Inflammatory macrophage (primary cell): ENCODE measurements at places on chromosomes 1 and 21.

- DNase-seq = no peak
Measured at GRCh38 chr1:41924911-41925310, 6.2 kb upstream of the HIVEP3 start.

DNA sequence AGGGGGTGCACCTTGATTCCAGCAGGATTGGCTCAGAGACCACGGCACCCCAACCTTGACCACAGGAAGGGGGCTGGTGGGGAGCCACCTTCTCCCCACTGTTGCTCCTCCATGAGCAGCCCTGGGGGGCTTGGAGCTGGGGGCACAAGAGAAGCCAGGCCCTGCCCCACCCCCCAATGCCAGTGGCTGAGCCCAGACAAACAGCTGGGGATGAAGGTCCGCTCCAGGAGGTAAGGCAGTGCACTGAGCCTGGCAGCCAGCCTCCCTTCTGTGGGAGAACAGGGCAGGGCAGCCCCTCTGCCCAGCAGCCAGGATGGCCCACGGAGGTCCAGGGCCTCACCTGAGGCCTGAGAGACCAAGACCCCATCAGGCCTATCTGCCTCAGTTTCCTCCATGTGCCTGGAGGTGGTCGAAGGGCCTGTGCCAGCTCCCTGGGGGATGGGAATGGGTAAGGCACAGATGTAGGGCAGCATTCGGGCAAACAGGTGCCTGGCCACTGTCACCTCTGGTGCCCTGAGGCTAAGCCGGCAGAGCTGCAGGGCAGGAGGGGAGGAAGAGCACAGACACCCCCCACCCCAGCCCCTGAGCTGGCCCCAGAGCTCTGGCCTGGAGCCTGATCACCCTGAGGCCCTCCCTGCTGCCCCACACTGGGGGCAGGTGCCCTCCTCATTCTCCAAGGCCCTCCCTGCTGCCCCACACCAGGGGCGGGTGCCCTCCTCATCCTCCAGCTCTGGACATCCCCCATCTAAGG lies 7.1 kb downstream of the ITGB2 start:
- DNase-seq = no peak

- DNase-seq = no peak
Measured at GRCh38 chr1:165610866-165611265, 20.2 kb upstream of the MGST3 start.

- DNase-seq = peak; percentile 44
Measured at GRCh38 chr1:21647431-21648351, 21.5 kb downstream of the RAP1GAP start.

DNA sequence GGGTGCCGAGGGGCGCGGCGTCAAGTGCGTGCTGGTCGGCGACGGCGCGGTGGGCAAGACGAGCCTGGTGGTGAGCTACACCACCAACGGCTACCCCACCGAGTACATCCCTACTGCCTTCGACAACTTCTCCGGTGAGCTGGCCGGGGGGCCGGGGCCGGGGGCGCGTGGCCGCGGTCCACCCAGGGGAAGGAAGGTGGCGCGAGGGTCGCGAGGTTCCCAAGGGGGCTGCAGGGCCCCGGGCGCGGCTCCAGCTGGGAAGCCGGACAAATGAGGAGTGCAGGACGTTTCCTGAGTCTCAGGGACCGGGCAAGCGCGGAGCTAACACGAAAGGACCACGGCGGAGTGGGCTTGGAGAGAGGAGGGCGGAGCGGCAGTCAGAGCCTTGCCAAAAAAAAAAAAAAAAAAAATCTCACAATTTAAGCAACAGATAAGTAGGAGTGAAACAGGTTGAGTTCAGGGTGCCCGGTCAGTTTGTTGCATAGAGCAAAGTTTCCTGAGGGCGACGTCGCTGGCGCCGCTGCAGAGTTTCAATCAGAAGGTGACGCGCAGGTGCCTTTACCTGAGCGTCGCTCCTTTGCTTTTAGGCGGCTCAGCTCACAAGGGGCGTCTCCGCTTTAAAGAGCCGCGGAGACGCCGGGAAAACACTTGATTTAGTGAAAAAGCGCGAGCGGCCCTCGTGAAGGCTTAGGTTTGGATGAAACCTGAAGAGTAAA lies 750 bp downstream of the RHOU start:
- peak; percentile 36 for DNase-seq

DNA sequence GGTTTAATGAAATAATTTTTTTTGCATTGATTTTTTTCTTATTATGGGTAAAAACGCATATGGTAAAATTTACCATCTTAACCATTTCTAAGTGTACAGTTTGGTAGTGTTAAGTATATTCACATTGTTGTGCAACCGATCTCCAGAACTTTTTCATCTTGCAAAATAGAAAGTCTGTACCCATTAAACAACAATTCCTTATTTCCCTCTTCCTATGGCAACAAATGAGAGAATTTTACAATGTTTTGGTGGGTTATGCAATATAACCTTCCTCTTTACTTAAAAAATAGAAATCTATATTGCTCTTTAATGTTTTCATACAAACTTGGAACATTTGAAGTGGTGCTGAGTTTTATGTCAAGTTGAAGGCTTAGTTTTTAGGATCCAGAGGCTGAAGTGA lies 26.6 kb downstream of the MAP3K7CL start:
- DNase-seq = peak; percentile 44

DNA sequence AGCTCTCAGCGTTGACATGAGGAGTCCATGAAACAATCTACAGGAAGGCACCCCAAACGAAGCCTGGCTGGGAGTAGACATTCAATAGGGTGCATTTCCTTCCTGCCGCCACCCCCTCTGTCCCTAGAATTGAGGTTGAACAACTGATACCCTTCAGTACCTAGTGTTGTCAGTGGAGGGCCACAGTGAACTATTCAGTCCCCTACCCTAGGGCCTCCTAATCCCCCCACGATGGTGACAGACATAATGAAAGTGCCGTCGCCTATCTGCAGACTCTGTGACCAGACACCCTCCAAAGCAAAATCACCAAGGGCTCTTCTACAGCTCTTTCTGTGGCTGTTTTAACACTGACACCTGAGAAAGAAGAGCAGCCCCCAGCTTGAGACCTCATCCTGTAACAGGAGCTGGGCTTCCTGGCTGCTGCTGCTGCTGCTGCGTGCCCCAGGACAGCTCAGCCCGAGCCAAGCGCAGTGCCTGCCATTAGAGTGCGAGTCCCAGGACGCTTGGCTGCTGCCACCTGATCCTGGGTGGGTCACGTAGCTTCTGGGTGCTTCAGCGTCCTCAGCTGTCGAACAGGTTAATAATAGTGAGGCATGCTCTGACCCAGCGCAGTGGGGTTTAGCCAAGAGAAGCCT lies 183.0 kb downstream of the ZBTB18 start:
- DNase-seq = no peak

DNA sequence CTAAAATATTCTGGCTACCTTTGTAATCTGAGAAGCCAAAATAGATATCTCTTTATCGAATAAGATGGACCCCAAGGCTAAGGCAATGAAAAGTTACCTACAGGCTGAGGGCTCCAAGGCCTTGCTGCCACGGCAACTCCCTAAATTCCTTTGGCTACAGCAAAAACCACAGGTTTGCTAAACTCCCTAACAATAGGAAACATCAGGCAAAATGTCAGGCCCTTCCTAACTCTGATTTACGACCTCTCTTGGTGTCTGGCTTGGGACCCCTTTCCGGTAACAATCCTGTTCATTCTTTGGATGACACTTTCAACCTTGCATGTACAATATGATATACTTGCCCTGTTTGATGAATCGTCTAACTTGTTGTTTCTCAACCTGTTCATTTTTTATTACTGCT lies 11.3 kb upstream of the OR2T8 start:
- DNase-seq = no peak

GRCh38 chr1:181390410-181391077 lies 92.8 kb upstream of the CACNA1E start:
- no peak for DNase-seq

DNA sequence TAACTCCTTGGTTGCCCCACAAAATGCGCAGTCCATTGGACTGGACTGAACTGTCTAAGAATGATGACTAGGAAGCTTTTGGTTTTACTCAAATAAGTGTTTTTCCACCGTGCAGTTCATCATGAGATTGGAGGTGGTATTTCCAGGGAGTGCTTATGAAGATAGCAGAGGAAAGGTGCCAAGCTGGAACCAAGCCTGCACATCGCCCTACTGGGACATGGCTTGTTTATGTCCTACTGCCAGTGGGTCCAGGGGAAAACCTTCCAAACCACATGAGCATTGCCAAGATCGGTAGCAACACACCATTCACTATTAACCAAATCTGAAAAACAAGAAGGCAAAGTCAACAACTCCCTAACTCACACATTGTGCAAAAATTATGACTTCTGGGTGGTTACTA lies 54.7 kb upstream of the DSCAM start:
- no peak for DNase-seq

GRCh38 chr21:35645991-35646390 lies 414.3 kb downstream of the SETD4 start:
- peak; percentile 30 for DNase-seq

GRCh38 chr1:89610457-89611011 lies 22.4 kb upstream of the LRRC8C start:
- no peak for DNase-seq

DNA sequence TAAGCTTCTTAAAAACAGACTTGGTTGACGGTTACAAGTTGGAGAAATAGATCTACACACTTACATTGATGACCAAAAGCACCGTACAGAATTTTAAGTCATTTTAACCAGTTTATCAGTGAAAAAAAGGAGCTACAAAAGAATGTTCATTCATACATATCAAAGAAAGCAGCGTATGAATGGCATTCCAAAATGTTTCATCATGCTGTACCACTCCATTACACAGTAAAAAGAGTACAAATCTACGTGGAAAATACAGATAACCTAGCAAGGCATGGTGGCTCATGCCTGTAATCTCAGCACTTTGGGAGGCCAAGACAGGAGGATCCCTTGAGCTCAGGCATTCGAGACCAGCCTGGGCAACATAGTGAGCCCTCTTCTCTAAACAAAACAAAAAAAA lies 40.3 kb downstream of the ZZZ3 start:
- no peak for DNase-seq

DNA sequence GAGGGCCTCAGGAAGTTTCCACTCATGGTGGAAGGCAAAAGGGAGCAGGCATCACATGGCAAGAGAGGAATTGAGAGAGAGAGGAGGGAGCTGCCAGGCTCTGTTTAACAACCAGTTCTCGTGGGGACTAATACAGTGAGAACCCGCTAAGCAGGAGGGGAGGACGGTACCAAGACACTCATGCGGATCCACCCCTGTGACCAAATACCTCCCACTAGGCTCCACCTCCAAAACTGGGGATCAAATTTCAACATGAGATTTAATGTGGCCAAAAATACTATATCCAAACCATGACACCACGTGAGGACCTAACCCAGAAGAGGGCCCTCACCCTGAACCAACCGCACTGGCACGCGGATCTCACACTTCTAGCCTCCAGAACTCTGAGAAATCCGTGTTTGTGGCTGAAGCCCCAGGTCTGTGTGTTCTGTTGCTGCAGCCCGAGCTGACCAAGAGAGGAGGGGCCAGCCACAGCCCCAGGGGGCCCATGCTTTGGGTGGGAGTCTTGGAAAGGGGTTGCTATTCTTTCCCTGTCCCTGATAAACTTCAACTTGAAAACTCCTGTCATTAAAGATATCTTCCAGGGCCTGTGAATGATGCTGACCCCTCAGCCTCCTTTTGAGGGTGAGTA lies 32.0 kb downstream of the TRIM67 start:
- DNase-seq = no peak

DNA sequence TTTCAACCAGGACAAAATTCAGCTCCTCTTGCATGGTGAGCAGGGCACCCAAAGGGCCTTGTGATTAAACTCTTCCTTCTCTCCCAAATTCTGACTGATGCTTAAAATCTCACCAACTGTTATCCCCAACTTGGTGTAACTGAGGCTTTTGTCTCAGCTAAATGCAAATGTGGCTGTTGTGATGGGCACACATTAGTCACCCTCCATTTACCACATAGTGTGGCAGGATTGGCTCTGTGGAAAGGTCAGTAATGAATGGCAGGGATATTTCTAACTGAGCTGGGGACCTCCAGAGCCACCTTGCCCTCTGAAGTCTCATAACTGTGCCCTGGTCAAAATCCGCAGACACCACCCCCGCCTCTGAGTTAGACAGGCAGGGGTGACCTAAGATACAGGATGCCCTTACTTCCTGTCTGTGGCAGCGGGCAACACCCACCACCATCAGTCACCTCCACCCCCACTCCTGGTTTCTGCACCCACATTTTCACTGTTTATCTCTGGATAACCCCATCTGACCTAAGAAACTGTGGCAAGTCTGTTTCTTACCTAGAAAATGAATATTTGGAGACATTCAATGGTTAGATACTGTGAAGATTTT lies 25.4 kb upstream of the RGS16 start:
- peak; percentile 53 for DNase-seq

DNA sequence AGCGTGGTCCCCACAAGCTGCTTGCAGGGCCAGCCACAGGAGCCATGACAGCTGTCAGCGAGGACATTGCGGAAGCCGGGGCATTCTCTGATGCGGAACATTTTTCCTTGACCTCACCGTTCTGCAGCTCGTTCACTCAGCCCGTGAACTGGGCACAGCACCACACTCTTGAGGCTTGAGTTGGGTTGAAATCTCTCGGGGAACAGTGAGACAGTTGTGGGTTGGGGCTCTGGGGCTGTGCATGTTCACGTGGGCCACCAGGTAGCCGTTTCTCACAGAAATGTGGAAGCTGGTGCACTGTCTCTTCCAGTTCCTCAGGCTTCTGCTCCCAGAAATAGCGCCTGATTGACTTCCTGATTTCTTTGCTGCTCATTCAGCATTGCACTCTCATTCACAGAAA lies 69.8 kb downstream of the SPSB1 start:
- peak; percentile 55 for DNase-seq
